ENCODE measurements at places on chromosomes 11 and 22.

GRCh38 chr22:35819421-35819820 lies 101.7 kb downstream of the APOL5 start:
- no peak for DNase-seq

GRCh38 chr11:104573441-104573990 lies 324.7 kb downstream of the CASP12 start:
- DNase-seq: no peak

GRCh38 chr11:124172101-124172500 lies 11.0 kb upstream of the OR10D3 start:
- DNase-seq: no peak

DNA sequence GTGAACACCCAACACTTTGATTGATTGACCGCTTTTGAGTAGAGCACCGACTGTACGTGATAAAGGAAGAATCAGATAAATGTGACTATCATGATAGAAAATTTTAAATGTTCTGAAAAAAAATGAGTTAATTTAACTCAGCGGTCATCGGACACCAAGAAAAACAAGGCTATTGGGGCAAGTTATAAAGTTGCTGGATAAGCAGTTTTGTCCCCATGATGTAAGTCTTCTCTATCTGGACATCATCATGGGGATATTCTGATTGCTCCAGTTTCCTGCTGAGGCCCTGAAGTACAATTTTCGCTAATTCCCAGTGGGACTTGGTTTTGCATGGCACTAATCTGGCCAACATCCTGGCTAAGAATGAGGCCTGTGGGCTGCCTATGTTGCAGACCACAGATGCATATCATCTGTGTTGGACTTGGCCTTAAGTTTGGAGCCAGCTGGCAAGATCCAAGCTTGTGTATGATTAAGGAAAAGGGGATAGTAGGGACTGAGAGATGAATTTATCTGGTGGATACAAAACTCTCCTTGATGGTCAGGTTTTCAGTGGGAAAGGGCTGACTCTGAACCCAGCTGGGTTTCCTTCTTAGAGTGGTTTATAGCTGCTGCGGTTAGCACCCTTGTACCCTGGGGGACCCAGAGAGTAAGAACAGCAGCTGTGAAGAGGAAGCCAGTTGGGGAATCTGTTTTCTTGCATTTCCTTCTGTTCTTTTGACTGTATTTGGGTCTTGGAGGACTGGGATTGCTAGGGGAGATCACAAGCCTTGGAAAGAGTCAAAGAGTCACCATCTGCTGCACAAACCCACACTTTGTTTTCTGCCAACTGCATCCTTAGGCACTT lies 118.3 kb downstream of the SEZ6L start:
- DNase-seq: no peak

DNA sequence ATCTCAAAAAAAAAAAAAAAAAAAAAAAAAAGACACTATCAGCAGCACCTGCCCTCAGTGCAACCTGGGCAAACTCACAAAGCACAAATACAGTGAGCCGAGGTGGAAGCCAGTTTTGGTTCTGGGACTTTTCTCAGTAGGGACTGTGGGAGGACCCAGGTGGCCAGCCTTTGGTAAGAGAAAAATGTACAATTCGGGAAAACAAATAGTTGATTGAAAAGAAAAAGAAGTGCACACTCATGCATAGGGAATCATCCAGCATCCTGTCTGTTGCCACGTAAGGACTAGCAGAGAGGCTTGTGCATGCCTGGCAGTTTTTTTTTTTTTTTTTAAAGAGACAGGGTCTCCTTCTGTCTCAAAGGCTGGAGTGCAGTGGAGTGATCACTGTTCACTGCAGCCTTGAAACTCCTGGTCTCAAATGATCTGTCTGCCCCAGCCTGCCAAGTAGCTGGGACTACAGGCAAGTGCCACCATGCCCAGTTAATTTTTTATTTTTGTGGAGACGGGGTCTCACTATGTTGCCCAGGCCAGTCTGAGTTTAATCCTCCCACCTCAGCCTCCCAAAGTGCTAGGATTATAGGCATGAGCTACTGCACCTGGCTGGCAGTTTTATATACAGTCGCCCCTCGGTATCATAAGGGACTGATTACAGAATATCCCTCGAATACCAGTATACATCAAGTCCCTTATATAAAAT lies 36.7 kb downstream of the TPST2 start:
- no peak for DNase-seq

- DNase-seq: no peak
These were observed 89.3 kb downstream of the RDX start for GRCh38 chr11:110207123-110207522.

DNA sequence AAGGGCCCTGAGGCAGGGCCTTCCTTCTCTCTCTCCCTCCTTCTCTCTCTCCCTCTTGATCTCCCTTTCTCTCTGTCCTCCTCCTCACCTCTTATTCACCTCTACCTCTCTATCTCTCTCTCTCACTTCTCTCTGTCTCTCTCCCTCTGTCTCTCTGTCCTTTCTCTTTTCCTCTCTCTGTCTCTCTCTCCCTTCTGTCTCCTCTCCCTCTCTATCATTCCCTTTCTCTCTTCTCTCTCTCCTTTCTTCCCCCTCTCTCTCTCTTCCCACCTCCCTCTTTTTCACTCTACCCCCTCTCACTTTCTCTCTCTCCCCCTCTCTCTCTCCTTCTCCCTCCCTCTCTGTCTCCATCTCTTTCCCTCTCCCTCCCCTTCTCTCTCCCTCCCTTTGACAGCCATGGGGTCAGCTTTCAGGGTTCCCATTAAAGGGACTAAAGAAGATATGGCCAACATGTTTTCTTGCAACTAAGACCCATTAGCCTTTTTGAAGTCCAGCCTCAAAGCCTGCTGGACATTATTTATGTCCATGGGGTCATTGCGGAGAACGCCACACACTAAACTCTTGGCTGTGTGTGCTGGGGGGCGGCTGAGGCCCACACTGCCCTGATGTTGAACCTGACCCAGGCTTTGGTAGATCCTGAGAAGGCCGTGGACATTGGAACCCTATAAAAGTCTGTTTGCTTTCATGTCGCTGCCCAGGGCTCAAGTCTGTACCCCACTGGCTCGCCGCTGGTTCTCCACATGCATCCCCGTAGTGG lies 15.0 kb downstream of the ANO1 start:
- no peak for DNase-seq

DNA sequence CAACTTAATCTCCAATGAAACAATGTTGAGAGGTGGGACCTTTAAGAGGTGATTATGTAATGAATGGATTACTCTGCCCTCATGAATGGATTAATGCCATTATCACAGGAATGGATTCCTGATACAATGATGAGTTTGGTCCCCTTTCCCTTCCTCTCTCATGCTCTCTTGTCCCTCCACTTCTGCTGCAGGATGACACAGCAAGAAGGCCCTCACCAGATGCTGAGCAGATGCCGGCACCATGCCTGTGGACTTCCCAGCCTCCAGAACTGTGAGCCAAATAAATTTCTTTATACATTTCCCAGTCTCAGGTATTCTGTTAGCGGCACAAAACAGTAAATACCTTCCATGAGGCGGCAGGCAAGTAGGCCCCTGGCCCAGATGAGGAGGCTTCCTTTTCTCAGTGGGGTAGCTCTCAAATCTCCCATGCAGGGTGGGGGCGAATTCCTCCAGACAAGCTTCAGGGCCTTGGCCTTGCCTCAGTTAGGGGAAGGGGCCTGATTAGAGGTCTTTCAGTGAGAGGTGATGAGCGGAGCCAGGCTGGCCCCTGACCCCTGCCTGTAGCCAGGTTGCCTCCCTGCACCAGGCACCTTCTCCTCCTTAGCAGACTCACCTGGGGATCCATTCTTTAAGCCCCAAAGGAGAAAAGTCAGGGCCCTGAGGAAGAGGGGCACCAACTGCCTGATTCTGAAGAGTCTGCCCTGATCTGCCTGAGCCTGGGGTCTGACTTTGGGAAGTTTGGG lies 86.0 kb downstream of the RRM1 start:
- DNase-seq: no peak

DNA sequence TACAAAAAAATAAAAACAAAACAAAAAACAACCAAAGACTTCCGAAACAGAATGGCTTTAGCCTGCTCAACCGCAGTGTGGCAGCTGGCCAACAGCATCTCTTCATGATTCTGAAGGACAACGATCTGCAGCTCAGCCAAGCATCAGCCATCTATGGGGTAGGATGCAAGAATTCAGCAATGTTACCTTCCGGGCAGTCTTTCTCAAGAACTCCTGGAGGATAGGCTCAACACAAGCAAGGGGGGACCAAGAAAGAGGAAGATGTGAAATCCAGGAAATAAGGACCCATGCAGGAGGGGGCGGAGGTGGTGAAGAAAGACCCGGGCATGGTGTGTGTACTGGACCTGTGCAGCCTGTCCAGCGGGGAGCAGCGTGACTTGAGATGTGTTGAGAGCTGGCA lies 3.5 kb upstream of the TSPO start:
- DNase-seq: no peak

- DNase-seq: no peak
These were observed 36.3 kb upstream of the CFAP300 start for GRCh38 chr11:102010776-102011494.

DNA sequence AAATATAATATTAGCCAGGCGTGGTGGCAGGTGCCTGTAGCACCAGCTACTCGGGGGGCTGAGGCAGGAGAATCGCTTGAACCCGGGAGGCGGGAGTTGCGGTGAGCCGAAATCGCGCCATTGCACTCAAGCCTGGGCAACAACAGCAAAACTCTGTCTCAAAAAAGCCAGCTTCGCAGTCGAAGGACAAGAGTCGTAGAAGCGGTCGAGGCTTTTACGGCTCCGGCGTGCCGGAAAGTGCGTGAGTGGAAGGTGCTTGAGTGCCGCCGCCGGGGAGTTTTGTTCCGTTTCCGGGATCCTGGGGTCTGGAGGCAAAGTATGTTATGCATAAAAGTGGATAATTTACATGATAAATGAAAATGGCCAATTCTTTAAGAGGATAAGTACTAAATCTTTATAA lies 43.6 kb downstream of the SYN3 start:
- no peak for DNase-seq

GRCh38 chr11:2259466-2259830 lies 10.9 kb downstream of the ASCL2 start:
- DNase-seq: no peak

DNA sequence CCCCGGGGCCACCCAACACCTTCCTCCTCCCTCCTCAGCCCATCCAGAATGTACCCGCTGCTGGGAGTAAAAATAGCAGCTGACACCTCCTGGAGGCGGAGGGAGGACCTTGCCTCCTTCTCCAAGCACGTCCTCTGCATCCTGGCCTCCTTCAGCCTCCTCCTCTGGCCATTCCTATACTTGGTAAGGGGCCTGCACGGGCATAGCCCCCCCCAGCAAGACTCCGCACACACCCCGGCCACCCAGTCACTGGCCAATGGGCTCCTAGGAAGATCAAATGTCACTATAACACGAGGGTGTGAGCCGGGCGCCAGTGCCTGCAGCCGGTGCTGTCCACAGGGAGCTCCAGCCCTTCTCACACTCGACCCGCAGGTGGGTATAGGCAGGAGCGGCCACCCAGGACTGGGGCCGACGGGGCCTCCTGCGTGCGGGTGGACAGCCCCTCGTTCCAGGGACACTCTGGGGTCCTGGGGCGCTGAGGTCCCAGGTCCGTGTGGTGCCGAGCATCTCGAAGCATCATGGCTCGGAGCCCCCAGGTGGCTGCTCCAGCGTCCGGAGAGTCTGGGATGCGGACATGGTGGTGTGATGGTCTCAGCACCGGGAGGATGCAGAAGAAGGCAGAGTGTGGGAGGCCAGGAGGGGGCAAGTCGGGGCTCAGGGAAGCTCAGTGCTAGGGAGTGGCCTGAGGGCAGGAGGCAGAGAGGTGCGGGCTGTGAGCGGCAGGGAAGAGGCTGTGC lies at the start of gene TNNT3:
TNNT3 (plus strand) TSS at position 313 of the 737 bp plus-strand sequence. CDS start 3,172 bp downstream, outside the sequence.
- DNase-seq: no peak

DNA sequence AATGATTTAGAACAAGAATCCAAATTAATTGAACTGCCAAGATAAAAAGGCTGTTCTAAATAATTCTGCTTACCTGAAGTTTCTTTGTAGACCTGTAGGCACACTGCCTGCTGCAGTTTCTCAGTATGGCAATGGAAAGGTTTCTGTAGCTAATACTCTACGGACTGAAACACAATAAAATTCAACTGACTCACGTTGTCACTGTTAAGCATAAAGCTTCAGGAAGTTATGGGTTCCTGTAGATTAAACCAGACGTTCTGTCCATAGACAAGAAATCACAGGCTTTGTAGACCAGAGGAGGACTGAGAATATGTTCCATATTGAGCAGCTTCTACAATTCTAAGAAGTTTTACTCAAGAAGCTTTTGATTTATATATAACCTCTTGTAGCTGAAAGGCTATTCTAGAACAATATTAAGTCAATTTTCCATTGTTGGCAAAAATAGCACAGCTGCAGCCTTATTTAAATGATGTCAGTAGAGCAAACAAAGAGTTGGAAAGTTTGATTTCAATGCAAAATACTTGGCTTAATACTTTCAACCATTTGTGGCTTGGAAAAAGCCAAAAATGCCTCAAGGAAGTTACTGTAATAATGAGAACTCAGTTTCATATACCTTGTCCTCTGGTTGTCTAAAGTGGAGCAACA lies at the start of gene GLYATL2:
GLYATL2 (minus strand) TSS at position 344 of the 645 bp plus-strand sequence. CDS start 5,092 bp downstream, outside the sequence.
- no peak for DNase-seq

GRCh38 chr11:1728301-1728700 lies 22.1 kb downstream of the IFITM10 start:
- DNase-seq: no peak

DNA sequence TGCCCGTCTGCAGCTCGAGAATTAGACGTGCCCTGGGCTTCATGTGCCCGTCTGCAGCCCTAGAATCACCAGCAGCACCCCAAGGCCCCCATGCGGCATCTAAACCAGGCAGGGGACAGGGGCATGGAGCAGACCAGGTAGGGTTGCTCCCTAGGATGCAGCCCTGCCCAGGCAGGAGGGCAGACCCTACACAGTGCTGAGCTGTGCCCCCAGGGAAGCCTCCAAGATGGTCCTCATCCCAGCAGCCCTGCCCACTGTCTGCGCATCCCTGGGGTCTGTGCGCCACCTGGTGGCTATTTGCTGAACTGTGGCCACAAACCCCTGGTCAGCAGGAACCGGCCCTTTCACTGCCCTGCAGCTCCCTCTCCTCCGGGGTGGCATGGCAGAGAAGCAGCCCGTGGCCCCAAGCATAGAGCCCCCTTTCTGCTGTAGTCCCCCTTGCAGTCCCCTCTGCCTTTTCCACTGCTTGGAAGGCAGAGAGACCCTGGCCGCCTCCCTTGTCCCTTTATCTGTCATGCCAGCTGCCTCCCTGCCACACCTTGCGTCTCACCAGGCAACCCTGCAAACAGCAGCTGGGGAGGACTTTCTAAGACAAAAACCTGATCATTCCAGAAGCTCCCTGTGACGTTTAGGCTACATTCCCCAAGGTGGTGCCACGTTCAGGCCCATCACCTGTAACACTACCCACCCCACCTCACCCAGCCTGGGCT lies 86.6 kb downstream of the KCNQ1 start:
- peak; percentile 68 for DNase-seq

GRCh38 chr11:7417328-7417727 lies 68.0 kb upstream of the OLFML1 start:
- no peak for DNase-seq

DNA sequence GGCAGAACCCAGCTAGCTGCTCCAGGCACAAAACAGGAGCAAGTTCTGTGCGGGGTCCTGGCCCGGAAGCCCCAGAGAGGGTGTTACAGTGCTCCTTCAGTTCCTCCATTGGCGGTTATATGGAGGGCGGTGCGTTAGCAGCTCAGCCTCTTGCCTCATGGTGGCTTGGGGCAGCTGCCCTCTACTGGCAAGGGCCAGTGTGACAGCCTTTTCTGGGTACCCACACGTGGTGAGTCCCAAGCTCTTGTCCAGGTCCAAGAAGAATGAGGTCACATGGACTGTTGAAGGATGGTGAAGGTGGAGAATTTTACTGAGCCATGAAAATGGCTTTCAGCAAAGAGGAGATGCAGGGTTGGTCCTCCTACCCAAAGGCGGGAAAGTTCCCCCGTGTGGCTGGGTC lies 100.5 kb downstream of the WT1 start:
- no peak for DNase-seq

- no peak for DNase-seq
These were observed 122.2 kb downstream of the PLEKHA7 start for GRCh38 chr11:16891964-16892363.
